ENCODE measurements at places on chromosomes 4 and X.

- no peak overlapping the region for H3K27ac ChIP-seq
- no peak overlapping the region for H3K4me3 ChIP-seq
- H3K4me1 ChIP-seq: peaks cover 5% of the 10 kb centered on the region
- peaks cover 7% of the 10 kb centered on the region for H3K27me3 ChIP-seq
- no peak for DNase-seq
These were observed 32.9 kb upstream of the MID1 start for GRCh38 chrX:10653302-10653701.

- H3K36me3 ChIP-seq: peaks cover 15% of the 10 kb centered on the region
- peaks cover 34% of the 10 kb centered on the region for H3K4me1 ChIP-seq
- no peak for DNase-seq
- no peaks in the 10 kb centered on the region for H3K27me3 ChIP-seq
These were observed 70.4 kb downstream of the LDB2 start for GRCh38 chr4:16827794-16828724.

DNA sequence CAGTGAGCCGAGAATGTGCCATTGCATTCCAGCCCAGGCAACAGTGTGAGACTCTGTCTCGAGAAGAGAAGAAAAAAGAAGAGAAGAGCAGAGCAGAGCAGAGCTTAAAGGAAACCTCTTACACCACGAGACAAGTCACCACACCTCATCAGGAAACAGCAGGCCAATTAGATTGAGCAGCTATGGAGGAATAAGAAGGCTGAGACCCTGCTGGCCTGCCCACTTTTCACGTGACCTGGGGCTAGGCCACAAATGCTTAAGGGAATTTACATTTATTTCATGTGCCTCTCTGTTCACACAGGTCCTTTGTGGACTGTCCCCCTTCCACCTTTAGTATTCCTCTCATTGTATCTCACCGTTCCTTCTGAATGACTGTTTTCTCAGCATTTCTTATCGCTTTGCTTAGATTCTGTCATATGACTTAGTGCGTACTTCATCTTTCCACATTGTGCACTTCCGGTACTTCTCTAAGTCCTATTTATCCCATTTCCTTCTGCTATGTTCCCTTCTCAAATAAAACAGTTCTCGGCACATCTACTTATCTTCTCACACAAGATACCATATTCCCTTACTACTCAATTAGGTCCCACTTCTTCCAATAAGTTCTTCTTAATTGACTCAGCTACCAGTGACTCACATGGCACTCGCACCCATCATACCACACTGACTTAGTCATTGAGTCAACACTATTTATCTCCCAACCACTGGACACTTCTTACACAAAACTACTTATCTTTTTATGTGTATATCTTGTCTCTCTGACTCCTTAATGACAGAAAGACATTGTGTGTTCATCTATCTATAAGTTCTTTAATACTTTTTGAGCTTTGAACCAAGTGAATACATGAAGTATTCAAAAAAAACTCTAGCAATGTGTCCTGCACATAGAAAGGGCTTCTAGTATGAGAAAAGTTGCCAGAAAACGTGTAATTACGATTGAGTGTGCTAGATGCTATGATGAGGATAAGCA lies 11.0 kb downstream of the CUL4B start:
- H3K27ac ChIP-seq: peak overlapping the region; percentile 95
- H3K4me3 ChIP-seq: peak overlapping the region; percentile 76
- H3K36me3 ChIP-seq: peaks cover 19% of the 10 kb centered on the region
- no peaks in the 10 kb centered on the region for H3K27me3 ChIP-seq
- peaks cover 54% of the 10 kb centered on the region for H3K4me1 ChIP-seq
- DNase-seq: peak; percentile 91

GRCh38 chrX:68848189-68848940 lies 19.5 kb downstream of the EFNB1 start:
- no peak for DNase-seq
- peaks cover 18% of the 10 kb centered on the region for H3K27me3 ChIP-seq
- H3K27ac ChIP-seq: no peak overlapping the region
- H3K4me1 ChIP-seq: no peaks in the 10 kb centered on the region
- no peak overlapping the region for H3K4me3 ChIP-seq

DNA sequence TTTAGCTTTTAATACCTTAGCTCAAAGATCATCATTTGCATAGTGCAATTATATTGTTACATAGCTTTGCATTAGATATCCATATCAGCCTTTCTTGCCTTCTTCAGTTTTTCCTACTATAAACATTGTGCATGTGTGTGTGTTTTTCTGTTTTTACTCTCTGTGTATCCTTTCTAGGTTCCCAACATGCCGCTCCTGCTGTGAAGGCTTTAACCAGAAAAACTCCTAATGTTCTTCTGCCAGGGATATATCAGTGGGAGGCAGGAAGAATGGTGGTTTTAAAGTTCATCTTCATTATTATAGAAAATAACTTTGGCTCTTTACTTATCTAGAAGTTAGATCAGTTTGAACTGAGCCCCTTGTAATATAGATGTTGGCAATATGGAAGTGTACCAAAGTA lies 61.2 kb downstream of the CPE start:
- H3K4me3 ChIP-seq: no peak overlapping the region
- H3K27me3 ChIP-seq: no peaks in the 10 kb centered on the region
- H3K36me3 ChIP-seq: no peaks in the 10 kb centered on the region
- H3K27ac ChIP-seq: no peak overlapping the region
- DNase-seq: no peak

GRCh38 chr4:68572653-68573170 lies 3.4 kb downstream of the UGT2B17 start:
- H3K27ac ChIP-seq: no peak overlapping the region
- DNase-seq: no peak
- H3K36me3 ChIP-seq: no peaks in the 10 kb centered on the region

DNA sequence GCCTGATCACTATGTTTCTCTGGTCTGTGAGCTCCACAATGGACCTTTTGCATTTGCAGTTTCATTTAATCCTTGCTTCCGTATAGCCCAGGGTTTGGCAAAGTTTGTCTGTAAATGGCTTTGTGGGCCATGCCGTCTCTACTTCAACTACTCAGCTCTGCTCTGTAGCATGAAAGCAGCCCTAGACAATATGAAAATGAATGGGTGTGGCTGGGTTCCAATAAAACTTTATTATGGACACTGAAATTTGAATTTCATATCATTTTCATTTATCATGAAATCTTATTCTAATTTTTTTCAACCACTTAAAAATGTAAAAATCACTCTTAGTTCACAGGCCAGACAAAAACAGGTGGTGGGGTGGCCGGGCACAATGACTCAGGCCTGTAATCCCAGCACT lies 41.5 kb downstream of the ACE2 start:
- H3K4me1 ChIP-seq: no peaks in the 10 kb centered on the region
- DNase-seq: no peak
- no peak overlapping the region for H3K27ac ChIP-seq
- H3K36me3 ChIP-seq: no peaks in the 10 kb centered on the region
- peaks cover 3% of the 10 kb centered on the region for H3K27me3 ChIP-seq
- no peak overlapping the region for H3K4me3 ChIP-seq

DNA sequence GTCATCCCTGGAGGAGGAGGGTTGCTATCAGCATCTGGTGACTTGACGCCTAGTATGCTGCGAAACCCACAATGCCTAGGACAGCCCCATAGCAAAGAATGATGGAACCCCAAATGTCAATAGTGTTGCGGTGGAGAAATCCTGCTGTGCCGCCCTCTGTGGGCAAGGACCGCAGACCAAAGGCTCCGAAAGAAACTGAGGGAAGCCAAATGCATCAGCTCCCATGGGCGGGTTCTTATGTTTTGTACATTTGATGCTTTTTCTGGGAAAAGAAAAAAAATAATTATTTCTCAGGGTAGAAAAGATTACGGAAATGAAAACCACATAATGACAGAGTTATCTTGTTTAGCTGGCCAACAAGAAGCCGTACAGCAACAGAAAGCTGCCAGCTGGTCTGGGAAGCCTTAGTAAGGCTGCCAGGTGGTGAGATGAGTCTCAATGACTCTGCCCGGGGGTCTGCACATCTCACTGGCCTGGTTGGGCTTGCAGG lies 95.0 kb upstream of the TBL1X start:
- H3K27ac ChIP-seq: no peak overlapping the region
- peaks cover 12% of the 10 kb centered on the region for H3K27me3 ChIP-seq
- H3K4me3 ChIP-seq: no peak overlapping the region
- no peak for DNase-seq

DNA sequence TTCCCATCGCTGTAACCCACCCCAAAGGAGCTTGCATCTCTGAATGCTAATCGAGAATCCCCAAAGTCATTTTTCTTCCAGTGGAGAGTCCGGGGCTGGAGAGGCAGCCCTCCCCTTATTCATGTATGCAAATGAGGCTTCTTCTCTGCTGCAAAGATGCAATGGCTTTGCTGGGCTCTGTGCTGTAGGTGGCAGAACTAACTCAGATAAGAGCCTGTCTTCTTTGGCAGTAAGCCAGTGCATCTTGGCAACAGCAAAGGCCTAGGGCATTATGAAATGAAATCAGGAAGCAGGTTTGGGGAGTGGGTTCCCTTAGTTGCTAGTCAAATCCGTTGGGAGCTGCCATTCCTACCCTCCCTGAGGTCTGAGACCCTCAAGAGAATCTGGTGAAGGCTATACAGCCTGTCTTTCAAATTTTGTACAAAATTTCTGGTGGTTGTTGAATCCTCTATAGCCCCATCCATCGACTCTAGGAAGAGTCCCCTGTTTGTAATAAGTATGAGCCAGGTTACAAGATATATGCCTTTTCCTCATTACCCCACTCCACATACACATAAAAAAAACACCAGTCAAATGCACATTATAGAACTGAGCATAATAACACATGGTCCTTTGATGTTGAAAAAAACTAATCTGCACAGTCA lies 290.6 kb upstream of the TAPT1 start:
- no peaks in the 10 kb centered on the region for H3K27me3 ChIP-seq
- H3K27ac ChIP-seq: no peak overlapping the region
- DNase-seq: peak; percentile 80
- peaks cover 29% of the 10 kb centered on the region for H3K4me1 ChIP-seq
- H3K4me3 ChIP-seq: no peak overlapping the region
- no peaks in the 10 kb centered on the region for H3K36me3 ChIP-seq

- DNase-seq: no peak
- H3K4me1 ChIP-seq: no peaks in the 10 kb centered on the region
- H3K27ac ChIP-seq: no peak overlapping the region
- H3K27me3 ChIP-seq: no peaks in the 10 kb centered on the region
These were observed 29.0 kb upstream of the SMS start for GRCh38 chrX:21911481-21911880.

DNA sequence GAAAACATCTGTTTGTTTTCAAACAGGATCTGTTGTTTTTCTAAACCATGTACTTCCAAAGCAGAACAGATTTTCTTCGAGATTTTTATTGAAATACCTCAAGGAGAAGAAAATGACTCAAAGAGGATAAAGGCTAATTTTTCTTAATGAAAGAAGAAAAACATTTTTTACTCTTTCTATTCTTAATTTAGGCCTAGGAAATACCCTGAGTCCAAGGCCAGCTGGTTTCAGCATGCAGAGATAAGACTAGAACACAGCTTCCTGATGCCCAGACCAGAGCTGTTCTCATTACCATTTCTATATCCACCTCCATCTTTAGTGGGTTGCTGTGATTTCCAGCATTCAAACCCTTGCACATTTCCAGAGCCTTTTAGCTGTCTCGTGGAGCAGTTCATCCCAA lies 18.3 kb downstream of the GAB1 start:
- no peaks in the 10 kb centered on the region for H3K27me3 ChIP-seq
- H3K27ac ChIP-seq: no peak overlapping the region
- no peaks in the 10 kb centered on the region for H3K36me3 ChIP-seq
- DNase-seq: no peak

GRCh38 chr4:31125496-31125895 lies 405.3 kb downstream of the PCDH7 start:
- no peaks in the 10 kb centered on the region for H3K36me3 ChIP-seq
- no peaks in the 10 kb centered on the region for H3K27me3 ChIP-seq
- no peak for DNase-seq
- H3K4me3 ChIP-seq: no peak overlapping the region

- peak overlapping the region; percentile 55 for H3K4me3 ChIP-seq
- peak; percentile 54 for DNase-seq
- no peaks in the 10 kb centered on the region for H3K27me3 ChIP-seq
These were observed 62.7 kb downstream of the SLC9A6 start for GRCh38 chrX:136047969-136048368.

DNA sequence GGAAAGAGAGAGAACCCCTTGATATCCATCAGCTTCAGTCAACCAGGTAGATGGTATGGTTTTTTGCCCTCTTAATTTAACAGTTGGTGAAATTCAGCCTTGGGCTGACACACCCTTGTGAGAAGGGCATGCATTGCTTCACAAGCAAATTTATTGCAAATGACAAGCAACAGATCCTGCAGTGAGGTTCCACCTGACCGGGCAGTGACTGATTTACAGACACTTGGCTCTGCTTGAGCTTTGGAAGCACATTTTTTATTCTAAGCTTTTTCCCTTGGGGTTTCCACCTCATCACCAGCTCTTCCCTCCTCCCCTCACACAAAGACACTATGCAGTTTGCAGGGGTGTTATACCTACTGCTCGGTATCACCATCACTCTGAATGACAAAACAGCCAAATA lies 28.3 kb upstream of the SERTM2 start:
- H3K27ac ChIP-seq: no peak overlapping the region
- H3K4me1 ChIP-seq: no peaks in the 10 kb centered on the region
- H3K4me3 ChIP-seq: no peak overlapping the region
- no peak for DNase-seq
- H3K36me3 ChIP-seq: no peaks in the 10 kb centered on the region
- no peaks in the 10 kb centered on the region for H3K27me3 ChIP-seq

GRCh38 chrX:71282514-71283402 lies 677 bp upstream of the NONO start:
- peak overlapping the region; percentile 100 for H3K27ac ChIP-seq
- H3K27me3 ChIP-seq: peaks cover 7% of the 10 kb centered on the region
- peaks cover 20% of the 10 kb centered on the region for H3K4me1 ChIP-seq
- DNase-seq: peak; percentile 39

GRCh38 chrX:21735038-21735767 lies 22.7 kb downstream of the SMPX start:
- H3K4me1 ChIP-seq: no peaks in the 10 kb centered on the region
- H3K27me3 ChIP-seq: peaks cover 2% of the 10 kb centered on the region
- no peak overlapping the region for H3K27ac ChIP-seq

- peak overlapping the region; percentile 95 for H3K4me3 ChIP-seq
- peaks cover 13% of the 10 kb centered on the region for H3K27me3 ChIP-seq
- H3K4me1 ChIP-seq: peaks cover 15% of the 10 kb centered on the region
These were observed 612 bp downstream of the MAGED2 start for GRCh38 chrX:54808109-54808604.

- H3K4me3 ChIP-seq: no peak overlapping the region
- H3K27me3 ChIP-seq: no peaks in the 10 kb centered on the region
- DNase-seq: no peak
- H3K36me3 ChIP-seq: peaks cover 8% of the 10 kb centered on the region
- H3K27ac ChIP-seq: no peak overlapping the region
These were observed 19.9 kb downstream of the SORCS2 start for GRCh38 chr4:7212101-7212674.

GRCh38 chr4:88955580-88956380 lies 101.2 kb downstream of the FAM13A start:
- no peaks in the 10 kb centered on the region for H3K36me3 ChIP-seq
- H3K4me1 ChIP-seq: peaks cover 22% of the 10 kb centered on the region
- H3K4me3 ChIP-seq: no peak overlapping the region
- H3K27me3 ChIP-seq: no peaks in the 10 kb centered on the region

Data from HFFc6 (cell line).